Lung (tissue), 17 donors: ENCODE measurements at places on chromosomes 1 and 21.

DNA sequence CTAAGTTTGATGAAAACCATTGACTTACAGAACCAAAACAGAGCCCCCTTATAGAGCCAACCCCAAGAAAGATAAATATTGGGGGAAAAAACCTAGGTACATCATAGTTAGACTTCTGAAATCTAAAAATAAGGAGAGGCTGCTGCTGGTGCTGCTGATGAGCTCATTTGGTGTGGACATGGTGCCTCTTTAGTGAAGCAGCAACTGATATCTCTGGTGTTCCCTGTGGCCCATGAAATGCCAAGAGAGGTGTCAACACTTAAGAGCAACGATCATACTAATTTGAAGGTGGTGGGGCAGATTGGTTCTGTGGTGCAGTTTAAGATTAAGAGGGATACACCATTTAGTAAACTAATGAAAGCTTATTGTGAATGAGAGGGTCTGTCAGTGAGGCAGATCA, 35.9 kb downstream of the ST3GAL3 start:
- no peak for DNase-seq

DNA sequence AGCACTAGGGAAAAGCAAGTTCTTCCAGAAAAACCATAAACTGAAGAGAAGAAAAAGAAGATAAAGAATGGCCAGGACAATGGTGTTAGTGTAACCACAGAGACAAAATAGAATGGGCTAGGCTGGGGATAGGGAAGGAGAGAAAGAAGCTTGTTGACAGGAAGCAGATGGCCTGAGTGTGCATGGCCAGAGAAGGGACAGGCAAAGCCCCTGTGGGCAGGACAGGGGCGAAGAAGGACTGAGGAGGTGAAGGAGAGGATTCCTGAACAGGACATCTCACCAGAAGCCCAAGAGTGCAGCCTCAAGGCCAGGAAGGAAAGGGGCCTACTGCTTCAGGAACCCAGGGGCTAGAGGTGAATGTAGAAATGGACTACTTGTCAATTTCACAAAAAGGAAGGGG, 29.3 kb downstream of the IQGAP3 start:
- no peak for DNase-seq

GRCh38 chr1:1425426-1425752, 4.3 kb upstream of the ANKRD65 start:
- DNase-seq: no peak

- DNase-seq: no peak
Measured at GRCh38 chr1:6827079-6827478, 41.8 kb downstream of the CAMTA1 start.

GRCh38 chr1:31105646-31106045, 40.1 kb upstream of the PUM1 start:
- DNase-seq: no peak

DNA sequence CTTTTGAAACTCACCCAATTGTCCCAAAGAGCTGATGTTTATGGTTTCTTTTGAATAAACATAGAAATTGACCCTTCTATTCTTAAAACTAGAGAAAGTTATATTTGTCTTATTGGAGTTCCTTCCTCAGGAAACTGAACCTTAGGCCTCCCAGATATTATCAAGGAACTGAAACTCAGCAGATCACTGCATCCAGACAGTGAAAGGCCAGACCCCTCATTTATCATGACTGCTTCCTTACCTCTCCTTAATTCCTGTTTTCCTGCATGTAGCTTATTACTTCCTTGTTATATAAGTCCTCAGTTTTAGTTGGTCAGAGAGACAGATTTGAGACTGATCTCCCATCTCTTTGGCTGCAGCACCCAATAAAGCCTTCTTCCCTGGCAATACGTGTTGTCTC, 27.5 kb downstream of the SLC22A15 start:
- no peak for DNase-seq

DNA sequence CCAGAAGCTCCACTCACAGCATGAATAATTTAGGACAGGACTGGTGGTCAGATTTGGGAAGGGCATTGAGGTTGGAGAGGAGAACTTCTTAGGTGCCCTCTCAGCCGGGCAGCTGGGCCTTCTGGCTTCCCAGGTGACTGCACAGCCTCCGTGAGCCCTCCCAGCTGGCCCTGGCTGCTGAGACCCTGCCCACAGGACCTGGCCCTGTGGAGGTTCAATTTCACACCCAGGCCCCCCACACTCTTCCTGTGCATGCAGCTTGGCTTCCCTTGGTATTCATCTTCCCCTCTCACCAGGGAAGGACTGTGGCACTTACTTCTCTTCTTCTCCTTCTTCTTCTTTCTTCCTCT, 50.6 kb downstream of the NDUFS5 start:
- no peak for DNase-seq

GRCh38 chr1:81233591-81233990, 567.1 kb upstream of the ADGRL2 start:
- no peak for DNase-seq

- peak; percentile 53 for DNase-seq
Measured at GRCh38 chr1:50488356-50488755, 65.1 kb upstream of the DMRTA2 start.
